Activated T-helper 1 cell treated with anti-CD3 and anti-CD28 coated beads, Interleukin-12 subunit alpha, Interleukin-12 subunit beta, Interleukin-2, Interleukin-4 antibody, amounts not matched to agents 30 ng/mL and 10 ng/mL and 1 ng/mL, durations not matched to agents 14 hours and 24 hours and 36 hours (primary cell): ENCODE measurements at places on chromosomes 5 and 9.

DNA sequence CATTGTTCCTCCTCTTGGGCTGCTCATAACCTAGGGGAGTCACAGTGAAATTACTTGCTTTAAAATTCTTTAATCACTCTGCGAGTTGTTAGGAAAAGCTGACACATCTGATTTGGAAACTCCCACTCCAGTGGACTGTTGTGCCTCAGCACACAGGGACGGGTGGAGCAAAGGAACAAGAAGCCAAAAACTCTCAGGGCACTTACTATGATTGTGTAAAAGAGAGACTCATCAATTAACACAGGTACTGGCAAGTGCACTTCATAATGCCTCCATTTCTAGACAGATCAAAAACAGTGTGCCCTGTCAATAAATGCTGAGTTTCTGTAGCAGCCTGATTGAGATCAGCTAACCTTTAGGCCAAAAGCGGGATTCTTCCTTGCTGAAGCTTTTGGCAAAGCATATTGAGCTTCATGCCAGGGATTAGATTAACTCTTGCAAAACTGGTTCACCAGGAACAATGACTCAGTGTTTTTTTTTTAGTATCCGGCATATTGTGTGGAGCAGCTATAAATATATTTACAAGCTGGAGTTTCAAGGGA, 55.9 kb downstream of the TMC1 start:
- DNase-seq, result no peak
- H3K36me3 ChIP-seq, result peaks cover 1% of the 10 kb centered on the region
- peaks cover 29% of the 10 kb centered on the region for H3K4me1 ChIP-seq
- no peaks in the 10 kb centered on the region for H3K27me3 ChIP-seq

GRCh38 chr9:136268735-136269134, 23.1 kb upstream of the QSOX2 start:
- H3K27ac ChIP-seq, result no peak overlapping the region

DNA sequence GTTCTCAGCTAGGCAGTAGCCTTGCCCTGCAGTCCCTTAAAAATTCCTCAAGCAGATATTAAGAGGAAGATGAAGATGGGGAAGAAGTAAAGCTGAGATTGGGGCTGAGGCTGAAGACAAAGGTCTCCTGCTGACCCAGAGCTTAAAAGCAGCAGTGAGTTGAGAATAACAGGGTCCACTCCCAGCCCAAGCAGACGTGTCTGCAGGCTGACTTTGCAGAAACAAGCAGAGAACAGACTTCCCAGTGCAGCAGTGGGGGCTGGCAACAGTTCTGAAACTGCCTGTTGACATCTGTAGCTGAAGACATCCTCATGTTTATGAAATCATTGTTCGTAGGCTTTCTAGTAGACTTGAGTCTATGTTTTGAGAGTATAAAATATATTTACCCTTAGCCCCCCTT, 1.1 kb downstream of the CTXN3 start:
- H3K4me1 ChIP-seq, result no peaks in the 10 kb centered on the region
- H3K4me3 ChIP-seq, result no peak overlapping the region
- peaks cover 8% of the 10 kb centered on the region for H3K27me3 ChIP-seq
- DNase-seq, result no peak
- no peaks in the 10 kb centered on the region for H3K36me3 ChIP-seq

DNA sequence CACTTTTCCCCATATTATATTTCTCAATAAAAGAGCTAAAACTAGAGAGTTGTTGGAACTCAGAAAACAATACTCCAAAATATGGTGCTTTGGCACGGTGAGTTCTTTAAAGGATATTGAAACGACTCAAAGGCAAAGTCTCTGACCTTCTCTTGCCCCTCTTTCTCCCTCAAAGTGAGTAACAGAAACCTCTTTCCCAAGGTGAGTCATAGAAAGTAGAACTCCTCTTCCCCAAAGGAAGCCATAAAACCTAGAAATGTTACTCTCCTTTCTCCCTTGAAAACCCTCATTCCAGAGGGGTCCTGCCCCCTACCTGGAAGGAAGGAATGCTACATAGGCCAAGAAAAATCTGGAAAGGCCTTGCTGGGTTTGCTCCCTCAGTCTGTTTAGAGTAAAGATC, 47.5 kb downstream of the RAPGEF6 start:
- no peak overlapping the region for H3K27ac ChIP-seq
- H3K4me1 ChIP-seq, result peaks cover 32% of the 10 kb centered on the region
- peaks cover 1% of the 10 kb centered on the region for H3K27me3 ChIP-seq
- DNase-seq, result no peak
- peaks cover 18% of the 10 kb centered on the region for H3K36me3 ChIP-seq

- no peak for DNase-seq
- H3K27me3 ChIP-seq, result peaks cover 4% of the 10 kb centered on the region
- H3K4me3 ChIP-seq, result no peak overlapping the region
- H3K27ac ChIP-seq, result no peak overlapping the region
- no peaks in the 10 kb centered on the region for H3K4me1 ChIP-seq
- H3K36me3 ChIP-seq, result no peaks in the 10 kb centered on the region
Measured at GRCh38 chr9:135601988-135602387, 37.4 kb downstream of the GLT6D1 start.

GRCh38 chr9:108444400-108445358, 411.1 kb downstream of the ACTL7B start:
- H3K4me1 ChIP-seq, result no peaks in the 10 kb centered on the region
- no peaks in the 10 kb centered on the region for H3K36me3 ChIP-seq
- H3K27me3 ChIP-seq, result no peaks in the 10 kb centered on the region
- no peak overlapping the region for H3K27ac ChIP-seq
- H3K4me3 ChIP-seq, result no peak overlapping the region

GRCh38 chr9:130029223-130029973, 13.6 kb downstream of the FNBP1 start:
- peaks cover 87% of the 10 kb centered on the region for H3K4me1 ChIP-seq
- H3K36me3 ChIP-seq, result peaks cover 30% of the 10 kb centered on the region
- peak overlapping the region; percentile 28 for H3K4me3 ChIP-seq
- no peak for DNase-seq

- H3K4me3 ChIP-seq, result no peak overlapping the region
- no peaks in the 10 kb centered on the region for H3K36me3 ChIP-seq
- no peak for DNase-seq
- no peaks in the 10 kb centered on the region for H3K4me1 ChIP-seq
- no peak overlapping the region for H3K27ac ChIP-seq
Measured at GRCh38 chr5:156052656-156053055, 274.3 kb upstream of the SGCD start.

DNA sequence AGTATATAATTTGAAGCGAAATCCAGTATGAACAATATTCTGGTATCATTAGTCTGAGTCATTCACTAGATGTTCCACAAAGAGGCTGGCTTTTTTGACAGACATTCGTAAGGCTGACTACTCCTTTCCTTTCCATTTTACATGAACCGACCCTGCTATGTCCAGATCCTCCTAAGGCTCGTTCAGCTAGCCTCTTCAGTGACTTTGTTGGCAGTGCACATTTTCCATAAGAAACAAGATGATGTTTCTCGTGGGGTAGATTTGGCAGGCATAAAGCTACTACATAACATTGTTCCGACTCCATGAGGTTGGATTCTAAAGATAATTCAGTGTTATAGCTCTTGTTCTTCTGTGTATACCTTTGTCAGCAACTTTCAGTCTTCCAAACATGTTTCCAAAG, 49.0 kb downstream of the ZNF462 start:
- H3K27me3 ChIP-seq, result no peaks in the 10 kb centered on the region
- no peak overlapping the region for H3K4me3 ChIP-seq
- no peak overlapping the region for H3K27ac ChIP-seq
- H3K36me3 ChIP-seq, result no peaks in the 10 kb centered on the region

DNA sequence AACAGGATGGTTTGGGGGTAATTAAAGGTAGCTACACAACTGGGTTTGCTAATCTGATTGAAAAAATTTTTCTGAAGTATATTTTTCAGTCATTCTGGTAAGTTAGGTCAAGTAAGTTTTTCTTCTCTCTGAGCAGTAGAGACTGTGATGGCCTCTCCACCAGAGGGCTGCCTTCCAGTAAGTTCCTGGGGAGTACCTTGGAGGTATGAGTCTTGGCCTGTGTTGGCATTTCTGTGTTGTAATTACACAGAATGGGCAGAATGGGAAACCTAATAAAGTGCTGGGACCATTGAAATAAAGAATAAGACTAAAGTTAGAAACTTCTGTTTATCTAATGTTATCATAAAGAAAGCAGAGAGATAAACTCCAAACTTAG, 430.8 kb downstream of the ARHGEF28 start:
- H3K27me3 ChIP-seq, result peaks cover 10% of the 10 kb centered on the region
- H3K4me1 ChIP-seq, result no peaks in the 10 kb centered on the region
- H3K27ac ChIP-seq, result no peak overlapping the region
- H3K4me3 ChIP-seq, result no peak overlapping the region
- no peak for DNase-seq

- no peaks in the 10 kb centered on the region for H3K36me3 ChIP-seq
- no peaks in the 10 kb centered on the region for H3K4me1 ChIP-seq
- H3K27ac ChIP-seq, result no peak overlapping the region
- H3K27me3 ChIP-seq, result no peaks in the 10 kb centered on the region
- DNase-seq, result no peak
Measured at GRCh38 chr9:134433101-134433500, 106.8 kb downstream of the RXRA start.

DNA sequence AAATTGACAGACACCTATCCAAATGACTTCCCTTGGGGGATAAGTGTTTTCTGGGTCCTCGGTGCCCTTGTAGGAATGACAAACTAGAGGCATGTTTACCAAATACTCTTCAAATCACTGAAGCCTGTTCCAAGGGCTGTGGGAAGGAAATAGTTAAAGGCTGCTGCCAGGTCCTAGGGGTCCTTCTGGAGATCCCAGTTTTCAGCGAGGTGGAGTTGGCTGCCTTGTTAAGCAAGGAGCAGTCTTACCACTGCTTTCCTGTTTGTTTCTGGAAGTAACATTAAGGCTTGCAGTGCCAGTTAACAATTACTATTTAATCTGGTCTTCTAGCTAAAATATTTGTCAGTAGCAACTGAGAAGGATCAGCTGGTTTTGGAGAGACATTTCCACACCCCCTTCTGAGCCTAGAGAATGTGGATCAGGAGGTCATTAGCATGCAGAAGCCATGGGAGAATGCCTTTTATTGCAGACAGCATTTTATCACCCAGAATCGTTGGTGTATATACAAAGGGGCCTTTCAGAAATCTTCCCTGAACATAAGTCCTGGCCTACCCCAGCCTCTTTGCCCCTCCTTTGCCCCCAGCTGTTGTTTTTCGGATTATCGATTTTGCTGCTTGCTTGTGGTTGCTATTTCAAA, 238.8 kb downstream of the DMAC1 start:
- peaks cover 15% of the 10 kb centered on the region for H3K27me3 ChIP-seq
- H3K36me3 ChIP-seq, result no peaks in the 10 kb centered on the region
- no peak for DNase-seq
- H3K4me3 ChIP-seq, result no peak overlapping the region
